Naive thymus-derived CD4-positive, alpha-beta T cell (primary cell): ENCODE measurements at places on chromosomes 2 and 18.

- no peak for DNase-seq
These were observed 145.1 kb downstream of the ASB1 start for GRCh38 chr2:238571661-238572372.

DNA sequence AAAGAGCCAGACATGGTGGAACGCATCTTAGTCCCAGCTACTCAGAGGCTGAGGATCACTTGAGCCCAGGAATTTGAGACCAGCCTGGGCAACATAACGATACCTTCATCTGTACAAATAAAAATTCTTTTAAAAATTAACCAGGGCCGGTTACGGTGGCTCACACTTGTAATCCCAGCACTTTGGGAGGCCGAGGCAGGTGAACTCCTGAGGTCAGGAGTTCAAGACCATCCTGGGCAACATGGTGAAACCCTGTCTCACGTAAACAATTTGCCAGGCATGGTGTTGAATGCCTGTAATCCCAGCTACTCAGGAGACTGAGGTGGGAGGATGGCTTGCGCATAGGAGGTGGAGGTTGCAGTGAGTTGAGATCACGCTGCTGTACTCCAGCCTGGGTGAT lies 25.8 kb upstream of the KCNG3 start:
- DNase-seq = no peak

DNA sequence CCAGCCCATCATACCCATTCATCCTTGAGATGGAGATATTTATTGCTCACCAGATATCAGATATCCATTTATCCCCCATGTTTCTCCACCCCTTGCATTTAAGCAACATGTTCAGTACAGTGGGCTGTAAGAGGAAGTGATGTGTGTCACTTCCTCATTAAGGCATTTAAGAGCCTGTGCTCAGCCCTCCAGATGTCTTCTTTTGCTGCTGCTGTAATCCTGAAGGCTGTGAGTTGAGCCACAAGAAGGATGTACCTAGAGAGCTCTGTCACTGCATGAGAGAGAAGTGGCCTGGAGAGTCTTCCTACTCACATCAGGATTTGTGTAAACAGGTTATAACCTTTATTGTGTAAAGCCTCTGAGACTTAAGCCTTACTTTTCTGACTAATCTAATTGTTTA lies 151.8 kb upstream of the UNC80 start:
- DNase-seq = no peak

- no peak for DNase-seq
These were observed 166.9 kb downstream of the MYO3B start for GRCh38 chr2:170344663-170345346.

DNA sequence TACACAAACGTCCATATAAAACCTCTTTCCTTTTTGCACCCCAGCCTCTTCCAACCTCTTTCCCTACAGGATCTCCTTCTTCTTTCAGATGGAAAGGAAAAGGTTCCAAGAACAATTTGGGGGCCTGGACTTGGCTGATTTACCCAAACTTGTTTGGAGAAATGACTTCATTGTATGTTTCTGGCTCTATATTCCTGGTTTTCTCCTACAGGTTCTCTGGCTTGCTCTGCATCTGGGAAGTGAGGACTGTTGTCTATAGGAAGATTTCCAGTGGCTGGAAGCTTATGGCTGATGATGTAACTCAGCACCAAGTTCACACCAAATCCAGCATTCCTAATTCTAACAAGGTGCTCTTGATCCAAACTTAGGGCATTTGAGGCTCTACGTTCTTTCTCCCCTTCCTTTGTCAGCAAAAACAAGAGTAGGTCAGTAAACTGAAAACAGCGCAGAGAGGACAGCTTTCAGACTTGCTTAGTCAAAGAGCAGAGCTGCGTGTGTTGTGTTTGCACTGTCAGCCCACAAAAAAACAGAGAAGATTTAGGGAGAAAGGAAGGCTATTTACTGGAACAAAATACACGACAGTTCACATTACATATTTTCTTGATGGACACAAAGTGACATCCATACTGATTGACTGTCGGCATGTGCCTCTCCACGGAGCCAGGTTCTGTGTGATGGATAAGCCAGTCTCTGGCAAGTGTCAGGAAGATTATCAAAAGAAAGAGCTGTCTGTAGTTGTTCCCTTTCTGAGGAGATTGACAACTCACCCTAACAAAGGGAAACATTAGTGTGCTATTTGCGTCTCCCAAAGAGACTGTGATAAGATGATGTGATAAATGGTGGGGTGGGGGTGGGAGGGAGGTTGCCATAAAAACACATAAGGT lies 39.7 kb downstream of the CDCA7 start:
- DNase-seq = no peak

DNA sequence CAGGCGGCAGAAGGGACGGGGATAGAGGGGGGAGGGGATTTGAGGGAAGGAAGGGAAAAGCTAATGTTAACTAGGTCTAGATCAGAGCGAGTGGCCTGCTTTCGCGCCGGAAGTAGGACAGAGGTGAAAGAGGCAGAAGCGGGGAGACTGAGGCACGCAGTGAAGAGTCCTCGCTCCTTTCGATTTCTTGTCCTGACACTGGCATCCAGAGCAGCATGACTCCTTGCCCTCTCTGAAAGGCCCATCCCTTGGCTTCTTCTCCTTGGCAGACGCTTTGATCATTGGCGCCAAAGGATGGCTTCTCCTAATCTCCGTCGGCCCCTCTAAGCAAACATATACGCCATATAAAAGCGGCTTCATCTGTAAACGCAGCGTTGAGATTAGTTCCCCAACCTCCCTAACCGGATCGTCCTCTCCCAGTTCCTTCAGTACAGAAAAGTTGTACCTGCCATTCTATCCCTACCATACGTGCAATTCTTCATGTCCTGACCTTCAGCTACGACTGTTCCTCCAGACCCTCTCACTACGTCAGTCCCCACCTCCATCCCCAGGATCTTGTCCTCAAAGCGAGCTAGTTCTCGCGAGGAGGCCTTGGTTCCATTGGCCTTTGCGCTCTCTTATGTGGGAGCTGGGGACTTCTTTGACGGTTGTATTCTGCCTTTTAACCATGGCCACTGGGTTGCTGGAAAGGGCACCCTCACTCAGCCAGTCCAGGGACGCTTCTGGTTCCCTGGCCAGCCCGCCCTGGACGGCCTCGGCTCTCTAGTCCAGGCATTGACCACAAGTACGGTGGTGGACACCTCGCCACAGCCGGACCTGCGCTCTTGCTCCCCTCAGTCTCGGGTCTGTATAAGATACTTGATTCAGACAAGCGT lies 857 bp upstream of the NEUROD1 start:
- DNase-seq = no peak

DNA sequence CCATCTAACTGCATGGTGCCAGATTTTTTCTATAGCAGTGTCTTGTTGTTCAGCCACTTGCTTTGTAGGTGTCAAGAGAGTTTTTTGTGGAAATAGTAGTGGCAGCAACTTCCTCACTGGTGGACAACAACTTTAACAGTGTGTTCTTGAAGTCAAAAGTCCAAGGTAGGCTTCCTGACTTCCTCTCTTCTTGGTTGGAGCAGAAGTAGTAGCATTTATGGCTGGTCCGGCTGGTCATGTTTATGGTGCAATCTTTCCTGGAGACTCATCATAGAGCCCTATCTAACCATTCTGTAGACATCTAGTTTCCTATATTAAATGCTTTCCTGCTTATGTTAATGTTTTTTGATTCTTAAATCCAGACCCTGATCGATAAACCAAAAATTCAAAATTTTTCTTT lies 11.7 kb downstream of the GPR75 start:
- DNase-seq = no peak
